ENCODE measurements at places on chromosomes 16 and 17.

DNA sequence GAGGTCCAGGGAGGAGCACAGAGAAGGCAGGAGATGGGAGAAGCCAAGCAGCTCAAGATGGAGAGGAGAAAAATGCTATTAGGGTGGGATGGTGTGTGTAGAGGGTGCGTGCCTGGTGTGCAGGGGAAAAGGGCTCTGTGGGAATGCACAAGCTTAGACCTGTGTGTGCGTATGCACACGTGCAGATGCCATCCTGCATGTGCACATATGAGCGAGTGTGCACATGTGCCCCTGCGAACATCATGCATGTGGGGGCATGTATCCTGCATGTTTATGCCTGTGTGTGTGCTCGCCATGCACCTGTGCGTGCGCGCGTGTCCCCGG lies 438 bp upstream of the KCNJ12 start:
- DNase-seq: no peak

DNA sequence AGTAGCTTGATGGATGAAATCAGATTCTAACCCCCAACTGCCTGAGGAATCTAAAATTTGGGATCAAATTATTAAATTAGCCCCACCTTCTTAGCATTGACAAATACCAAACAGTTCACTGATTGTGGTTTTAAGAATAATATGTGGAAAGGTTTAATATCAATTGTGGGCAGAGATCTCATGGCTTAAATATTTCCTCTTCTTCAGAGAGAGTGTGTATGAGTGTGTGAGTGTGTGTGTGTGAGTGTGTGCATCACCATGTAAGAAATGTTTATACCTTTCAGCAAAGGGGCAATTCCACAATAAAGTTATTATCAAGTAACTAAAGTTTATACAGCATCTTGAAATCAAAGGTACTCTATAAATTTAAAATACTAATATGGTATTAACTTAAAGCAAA lies 3.2 kb downstream of the SMURF2 start:
- no peak for DNase-seq

DNA sequence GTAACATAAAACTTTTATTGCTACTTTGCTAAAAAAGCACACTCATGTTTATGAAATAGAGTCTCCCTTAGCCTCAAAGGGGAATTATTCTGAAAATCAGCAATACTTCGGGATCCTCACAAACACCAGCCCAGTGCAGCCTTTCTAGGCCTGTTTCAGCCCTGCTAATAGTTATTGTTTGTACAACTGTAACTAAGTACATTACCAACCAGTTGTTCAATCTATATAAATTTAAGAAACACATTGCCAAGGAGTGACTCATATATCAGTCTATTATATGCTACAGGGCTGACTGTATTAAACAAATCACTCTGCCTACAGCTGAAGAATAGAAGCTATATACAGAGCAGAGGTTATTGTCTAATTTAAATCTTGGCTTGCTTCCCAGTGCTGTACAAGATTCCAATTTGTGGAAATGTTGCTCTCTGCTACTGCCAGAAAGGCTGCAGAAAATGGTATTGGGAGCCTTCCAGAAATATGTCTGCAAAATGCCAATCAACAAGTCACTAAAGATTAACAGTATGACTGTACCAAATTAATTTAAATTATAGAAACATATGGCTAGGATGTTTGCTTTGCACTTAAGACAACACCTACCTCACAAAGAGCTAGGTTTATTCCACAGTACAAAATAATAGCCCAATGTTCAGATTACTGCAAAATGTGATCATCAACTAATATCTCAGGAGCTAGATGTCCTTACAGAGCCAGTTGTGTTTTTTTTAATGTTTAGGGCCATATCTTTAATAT lies 49.7 kb downstream of the TOX3 start:
- DNase-seq: no peak

GRCh38 chr17:37726248-37726647 lies 18.6 kb downstream of the HNF1B start:
- DNase-seq: no peak

GRCh38 chr17:1398931-1399678 lies 917 bp downstream of the YWHAE start:
- no peak for DNase-seq

- peak; percentile 50 for DNase-seq
Measured at GRCh38 chr17:3529817-3530741, 27.5 kb downstream of the TRPV3 start.

DNA sequence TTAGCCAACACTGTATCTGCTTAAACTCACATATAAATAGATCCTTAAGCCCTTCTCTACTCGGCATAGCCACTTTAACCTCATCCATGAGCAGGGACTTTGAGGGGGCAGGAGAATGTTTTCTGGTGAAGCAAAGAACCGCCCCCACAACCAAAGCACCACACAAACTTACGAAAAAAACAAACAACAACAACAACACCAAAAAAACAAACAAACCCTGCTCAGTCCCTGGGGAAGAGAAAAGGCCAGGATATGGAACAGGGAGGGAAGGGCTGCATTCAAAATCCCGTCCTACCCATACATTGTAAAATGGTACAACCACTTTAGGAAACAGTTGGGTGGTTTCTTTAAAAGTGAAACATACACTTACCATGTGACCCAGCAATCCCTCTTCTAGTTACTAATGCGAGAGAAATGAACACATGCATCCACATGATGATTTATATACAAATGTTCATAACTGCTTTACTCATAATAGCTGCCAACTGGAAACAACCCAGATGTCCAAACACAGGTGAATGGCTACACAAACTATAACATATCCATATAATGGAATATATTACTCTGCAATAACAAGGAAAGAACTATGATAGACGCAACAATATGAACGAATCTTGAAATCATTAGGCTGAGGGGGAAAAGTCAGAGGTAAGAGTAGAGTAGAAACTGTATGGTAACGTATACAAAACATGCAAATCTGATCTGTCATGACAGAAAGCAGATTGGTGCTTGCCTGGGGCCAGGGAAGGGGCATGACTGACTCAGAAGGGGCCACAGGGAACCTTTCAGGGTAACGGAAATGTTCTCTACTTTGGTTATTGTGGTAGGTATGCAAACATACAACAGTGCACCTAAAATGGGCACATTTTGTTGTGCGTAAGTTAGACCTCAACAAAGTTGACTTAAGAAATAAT lies 37.7 kb upstream of the TOB1 start:
- DNase-seq: no peak
